ENCODE measurements at places on chromosomes 1 and 21.

- DNase-seq = no peak
These were observed 240.8 kb downstream of the TRABD2B start for GRCh38 chr1:47756411-47756810.

DNA sequence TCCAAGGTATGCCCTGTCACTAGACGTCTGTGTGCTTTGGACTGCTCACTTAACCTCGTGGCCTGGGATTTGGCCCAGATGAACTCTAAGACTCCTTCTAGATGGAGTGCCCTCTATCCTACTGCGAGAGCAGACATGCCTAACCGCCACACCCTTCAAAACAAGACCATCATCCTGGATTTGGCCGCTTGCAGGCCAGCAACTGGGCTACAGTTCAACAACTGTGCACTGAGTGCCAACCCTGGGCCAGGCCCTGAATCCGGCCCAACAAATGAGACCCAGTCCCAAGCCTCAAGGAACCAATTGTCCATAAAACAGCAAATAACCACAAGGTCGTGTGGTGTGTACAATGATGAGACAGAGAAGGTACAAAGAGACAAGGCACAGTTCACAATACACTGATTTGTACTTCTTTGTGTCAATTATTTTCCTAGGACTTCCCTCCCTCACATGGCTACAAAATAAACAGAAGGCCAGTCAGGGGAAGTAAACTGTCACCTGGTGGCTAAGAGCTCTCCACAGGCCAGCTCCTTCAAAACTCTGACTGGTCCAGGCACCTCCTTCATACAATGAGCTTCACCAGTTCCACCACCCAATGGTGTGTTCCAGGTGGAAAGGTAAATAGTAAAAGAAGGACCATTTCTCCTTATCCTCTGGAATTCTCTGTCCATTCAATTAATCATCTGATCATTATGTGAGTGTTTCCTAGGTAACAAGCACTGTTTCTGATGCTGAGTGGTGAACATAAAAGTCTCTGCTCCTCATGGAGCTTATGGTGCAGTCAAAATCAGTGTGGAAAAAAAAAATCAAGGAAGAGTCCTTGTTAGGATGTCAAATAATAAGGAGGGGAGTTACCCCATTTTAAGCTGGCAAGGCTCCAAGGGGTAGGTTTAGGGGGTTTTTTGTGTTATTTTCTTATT lies 60.4 kb downstream of the CAPZB start:
- DNase-seq = no peak

- no peak for DNase-seq
These were observed 247.4 kb downstream of the CRB1 start for GRCh38 chr1:197515421-197515820.

GRCh38 chr21:27759820-27760219 lies 792.9 kb upstream of the ADAMTS5 start:
- no peak for DNase-seq

DNA sequence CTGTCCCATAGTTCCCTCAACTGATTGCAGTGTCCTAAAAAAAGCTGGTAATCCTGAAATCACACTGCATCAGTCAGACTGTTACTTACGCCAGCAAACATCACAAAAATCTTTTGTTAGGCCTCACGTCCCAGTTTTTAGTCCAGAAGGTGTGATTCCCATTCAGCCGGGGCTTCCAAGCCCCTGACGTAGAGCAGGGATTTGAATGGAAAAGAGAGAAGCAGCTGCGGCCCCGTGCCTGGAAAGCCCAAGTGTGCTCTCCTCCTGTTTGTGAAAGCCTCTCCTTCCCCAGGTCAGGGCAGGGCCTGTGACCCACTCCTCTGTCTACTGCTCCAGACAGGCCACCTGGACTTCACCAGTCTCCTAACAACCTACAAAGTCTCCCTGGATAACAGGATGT lies 20.7 kb downstream of the KCNA10 start:
- no peak for DNase-seq

DNA sequence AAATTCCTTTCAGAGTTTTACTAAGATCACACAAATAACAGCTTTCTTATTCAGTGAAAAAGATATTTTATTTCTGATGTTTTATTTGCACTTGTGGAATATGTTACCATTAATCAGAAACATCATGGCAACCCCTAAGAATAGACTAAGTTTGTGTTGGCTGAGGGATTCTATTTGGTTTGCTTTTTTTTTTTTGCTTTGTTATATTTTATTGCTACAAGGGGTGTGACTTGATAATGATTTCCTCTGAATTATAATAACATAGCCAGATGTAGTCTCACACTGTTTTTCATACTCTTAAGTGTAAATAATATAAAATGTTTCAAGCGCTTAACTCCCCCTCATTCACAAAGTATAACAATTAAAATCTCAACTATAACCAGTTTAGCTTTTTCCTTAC lies 20.0 kb downstream of the GLRX2 start:
- DNase-seq = no peak

DNA sequence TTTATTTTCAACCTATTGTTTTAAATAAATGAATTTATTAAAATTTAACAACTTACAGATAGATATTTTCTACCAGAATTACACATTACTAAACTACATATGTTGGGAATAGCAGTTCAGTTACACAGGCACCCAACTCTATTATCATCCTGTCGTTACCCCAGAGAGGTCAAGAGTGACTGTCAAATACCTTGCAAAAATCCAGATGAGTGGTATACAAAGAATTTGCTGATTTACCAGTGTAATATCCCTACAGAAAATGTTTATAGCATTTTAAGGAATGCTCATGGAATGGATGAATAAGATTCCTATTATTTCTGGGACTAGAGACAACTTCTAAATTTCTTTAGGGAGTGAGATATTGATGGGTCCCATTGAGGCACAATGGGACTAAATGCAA lies 300.7 kb upstream of the RGS18 start:
- DNase-seq = no peak

DNA sequence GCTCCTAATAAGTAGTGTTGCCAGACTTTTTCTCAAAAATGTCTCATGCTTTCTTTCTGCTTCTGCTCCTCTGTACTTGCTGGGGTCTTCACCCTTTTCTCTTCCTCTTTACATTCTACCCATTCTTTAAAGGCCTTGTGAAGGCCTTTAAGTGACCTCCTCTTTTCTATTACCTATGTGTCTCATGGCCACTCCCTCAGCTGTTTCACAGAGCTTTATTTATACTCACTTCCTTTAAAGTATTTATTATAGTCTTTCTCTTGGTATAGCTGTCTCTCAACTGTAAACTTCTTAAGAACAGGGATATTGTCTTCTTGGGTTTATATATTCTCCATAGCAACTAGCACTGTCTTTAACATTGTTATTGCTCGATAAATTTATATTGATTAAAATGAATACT lies 792 bp downstream of the GOLPH3L start:
- no peak for DNase-seq

DNA sequence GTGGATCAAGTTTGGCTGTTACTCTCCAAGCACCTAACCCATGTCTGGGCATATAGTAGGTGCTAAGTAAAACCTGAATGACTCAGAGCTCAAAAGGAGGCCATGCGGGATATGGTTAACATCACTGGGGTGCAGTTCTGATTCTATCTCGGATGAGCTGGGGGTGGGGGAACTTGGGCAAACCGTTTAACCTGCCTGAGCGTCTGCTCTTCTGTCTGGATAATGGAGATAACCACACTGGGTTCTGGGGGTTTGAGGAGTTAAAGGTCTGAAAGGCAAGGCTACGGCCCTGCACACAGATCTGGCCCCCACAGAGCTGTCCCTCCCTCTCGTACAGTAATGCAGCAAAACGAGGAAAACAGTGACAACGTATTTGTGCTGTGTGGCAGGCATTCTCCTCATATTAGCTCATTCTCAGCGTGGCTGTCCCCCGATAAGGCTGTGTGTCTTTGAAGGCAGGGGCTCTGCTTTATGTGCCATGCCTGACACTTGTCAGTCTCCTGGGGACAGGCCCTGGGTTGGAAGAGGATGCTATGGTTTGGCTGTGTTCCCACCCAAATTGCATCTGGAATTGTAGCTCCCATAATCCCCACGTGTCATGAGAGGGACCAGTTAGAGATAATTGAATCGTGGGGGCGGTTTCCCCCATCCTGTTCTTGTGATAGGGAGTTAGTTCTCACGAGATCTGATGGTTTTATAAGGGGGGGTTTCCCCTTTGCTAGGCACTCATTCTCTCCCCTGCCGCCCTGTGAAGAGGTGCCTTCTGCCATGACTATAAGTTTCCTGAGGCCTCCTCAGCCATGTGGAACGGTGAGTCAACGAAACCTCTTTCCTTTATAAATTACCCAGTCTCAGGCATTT lies 6.8 kb upstream of the ALDH4A1 start:
- no peak for DNase-seq

DNA sequence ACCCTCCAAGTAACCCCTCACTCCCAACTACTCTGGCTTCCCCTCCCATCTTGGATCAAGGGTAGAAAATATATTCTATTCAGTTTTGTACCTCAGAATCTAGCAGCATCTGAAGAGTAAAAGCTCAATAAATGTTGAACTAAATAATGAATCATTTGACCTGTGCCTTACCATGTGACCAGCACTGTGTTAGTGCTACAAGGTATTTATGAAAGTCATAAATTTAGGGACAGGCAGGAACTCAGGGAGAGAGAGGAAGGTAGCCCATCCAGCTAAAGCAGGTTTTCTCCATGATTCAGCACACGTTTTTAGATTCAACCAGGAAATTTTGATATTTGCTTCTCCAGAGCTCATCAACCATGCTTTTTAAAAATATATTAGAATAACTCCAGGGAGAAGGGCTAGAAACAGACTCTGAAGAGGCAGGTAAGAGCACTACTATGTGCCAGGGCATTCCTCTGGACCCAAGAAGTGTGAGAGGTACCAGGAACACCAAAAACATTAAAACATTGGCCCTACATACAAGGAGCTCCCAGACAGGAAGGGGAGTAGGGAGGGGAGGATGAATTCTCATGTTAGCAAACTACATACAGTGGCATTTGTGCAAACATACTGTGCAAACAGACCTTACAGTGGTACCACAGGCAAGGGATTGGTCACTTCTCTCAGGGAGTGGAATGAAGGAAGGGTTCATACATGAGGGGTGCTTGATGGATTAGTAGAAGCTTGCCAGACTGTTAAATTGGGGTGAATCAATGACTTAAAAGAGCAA lies 64.3 kb downstream of the FYB2 start:
- DNase-seq = no peak

DNA sequence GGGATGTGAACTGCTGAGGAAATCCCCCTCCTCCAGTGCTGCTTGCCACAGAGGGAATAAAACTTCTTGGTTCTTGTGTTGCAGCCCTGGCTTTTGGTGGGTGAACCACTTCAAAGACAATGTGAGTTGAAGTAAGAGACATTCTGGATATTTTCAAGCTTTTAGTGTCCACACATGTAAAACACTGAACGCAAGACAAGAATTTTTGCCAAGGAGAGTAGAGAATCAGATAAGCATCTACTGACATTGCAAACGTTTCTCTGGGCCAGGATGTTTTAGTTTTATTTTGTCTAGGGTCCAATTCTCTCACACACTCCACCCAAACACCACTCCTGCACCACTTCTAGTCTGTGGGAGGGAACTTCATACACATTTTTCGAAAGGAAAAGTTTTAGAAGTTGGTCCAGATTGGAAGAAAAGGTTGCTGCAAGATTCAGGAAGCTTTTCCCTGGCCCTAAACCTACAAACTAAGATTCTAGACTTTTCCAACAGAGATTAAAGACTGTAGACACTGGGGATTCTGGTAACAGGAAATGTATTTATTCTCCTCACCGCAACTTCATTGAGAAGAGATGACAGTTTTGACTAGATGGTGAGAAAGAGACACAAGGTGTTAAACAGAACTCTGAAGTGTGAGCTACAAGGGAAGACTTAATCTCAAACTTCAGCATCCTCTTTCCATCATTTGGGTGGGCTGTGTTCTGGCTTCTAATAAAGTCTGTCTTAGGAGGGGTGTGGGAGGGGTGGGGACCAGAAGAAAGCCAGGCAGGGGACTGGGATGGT lies 16.1 kb downstream of the FASLG start:
- no peak for DNase-seq

GRCh38 chr1:227949341-227949921 lies 1.7 kb upstream of the WNT9A start:
- DNase-seq = no peak

GRCh38 chr1:30909365-30910068 lies 959 bp upstream of the SDC3 start:
- DNase-seq = no peak

GRCh38 chr1:106798991-106799390 lies 257.5 kb upstream of the PRMT6 start:
- no peak for DNase-seq

DNA sequence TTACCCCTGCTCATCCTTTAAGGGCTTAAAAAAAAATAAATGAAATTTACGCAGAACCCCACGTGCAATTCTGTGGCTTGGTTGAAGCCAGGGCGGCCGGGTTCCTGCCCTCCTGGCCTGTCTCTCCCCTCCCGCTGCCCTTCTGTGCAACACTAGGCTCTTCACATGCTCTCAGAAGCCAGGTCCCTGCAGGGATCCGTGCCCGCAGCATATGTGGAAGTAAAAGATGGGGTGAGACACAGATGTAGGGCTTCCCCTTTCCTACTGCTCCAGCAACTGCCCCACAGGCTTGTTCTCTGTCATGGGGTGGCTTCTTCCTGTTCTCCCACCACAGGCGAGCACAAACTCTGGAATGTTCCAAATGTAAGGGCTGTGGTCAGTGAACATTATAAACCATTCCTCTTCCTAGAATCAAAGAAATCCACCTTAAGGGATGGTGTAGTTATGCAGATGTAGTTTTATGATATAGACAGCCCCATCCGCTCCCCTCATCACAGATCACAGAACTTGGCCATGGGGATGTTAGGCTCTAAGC lies 535.4 kb downstream of the KIF26B start:
- no peak for DNase-seq

DNA sequence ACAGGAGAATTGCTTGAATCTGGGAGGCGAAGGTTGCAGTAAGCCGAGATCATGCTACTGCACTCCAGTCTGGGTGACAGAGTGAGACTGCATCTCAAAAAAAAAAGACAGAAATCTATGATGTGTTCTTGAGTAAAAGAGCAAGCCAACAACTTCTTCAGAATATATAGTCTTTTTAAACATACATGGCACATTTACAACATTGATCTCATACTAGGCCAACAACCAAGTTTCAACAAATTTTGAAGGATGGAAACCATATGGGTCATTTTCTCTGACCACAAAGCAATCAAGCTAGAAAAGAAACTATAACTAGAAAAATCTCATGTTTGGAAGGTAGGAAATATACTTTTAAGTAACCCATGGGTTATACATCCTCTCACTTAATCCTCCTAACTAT lies 38.3 kb downstream of the PAFAH2 start:
- DNase-seq = no peak

- no peak for DNase-seq
These were observed 166.1 kb upstream of the ZC3H12A start for GRCh38 chr1:37308031-37308960.

DNA sequence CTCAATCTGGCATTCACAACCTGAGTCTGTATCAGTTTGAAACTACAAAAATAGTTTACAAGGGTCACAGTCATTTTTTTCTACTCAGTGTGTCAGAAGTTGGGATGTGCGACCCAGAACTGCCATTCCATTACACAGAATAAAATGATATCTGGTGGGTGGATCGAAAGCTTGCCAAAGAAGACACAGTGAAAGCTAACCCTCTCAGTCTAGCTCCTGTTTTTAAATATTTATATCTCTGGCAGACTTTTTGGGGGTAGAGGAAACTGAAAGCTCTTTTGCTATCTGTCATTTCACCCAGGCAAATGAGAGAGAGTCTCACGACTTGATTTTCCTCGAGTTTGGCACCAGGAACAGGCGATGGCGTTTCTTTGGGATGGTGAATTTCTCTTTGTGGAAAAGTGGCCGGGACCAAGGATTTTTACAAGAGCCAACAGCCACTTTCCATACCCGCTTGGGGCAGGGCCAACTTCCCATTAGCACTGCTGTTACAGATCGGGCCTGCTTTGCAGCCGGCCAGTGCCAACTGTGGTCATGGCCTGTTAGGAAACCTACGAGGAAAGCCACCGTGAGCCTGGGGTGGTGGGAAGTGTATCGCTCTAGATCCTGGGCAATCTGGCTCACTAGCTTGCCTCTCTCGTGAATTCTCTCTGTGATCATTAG lies 185.5 kb upstream of the NFIA start:
- DNase-seq = no peak
